ENCODE measurements at places on chromosomes 6 and 20.

DNA sequence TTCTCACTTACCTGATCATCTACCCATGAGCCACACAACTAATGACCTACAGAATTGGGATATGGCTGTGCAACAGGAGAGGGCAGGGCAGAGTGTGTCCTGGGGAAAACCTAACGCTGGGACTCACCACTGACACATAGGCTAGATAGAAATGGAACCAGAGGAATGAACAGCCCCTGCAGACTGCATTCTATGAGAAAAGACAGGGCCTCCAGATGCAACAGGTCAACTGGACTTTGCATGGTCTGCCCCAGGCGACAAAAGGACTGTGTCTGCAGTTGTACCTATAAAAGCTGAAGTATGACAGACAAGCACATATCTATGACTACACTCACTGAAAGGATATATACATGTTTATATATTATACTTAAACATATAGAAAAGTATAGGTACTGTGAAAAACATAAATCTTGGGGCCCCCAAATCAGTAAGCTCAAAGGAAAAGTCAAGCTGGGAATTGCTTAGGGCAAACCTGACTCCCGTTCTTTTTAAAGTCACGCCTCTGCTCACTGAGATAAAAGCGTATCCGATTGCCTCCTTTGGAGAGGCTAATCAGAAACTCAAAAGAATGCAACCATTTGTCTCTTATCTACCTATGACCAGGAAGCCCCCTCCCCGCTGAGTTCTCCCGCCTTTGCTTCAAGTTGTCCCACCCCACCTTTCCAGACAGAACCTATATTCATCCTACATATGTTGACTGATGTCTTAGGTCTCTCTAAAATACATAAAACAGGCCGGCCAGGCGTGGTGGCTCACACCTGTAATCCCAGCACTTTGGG lies 68.5 kb downstream of the EPB41L2 start:
- DNase-seq, result no peak

DNA sequence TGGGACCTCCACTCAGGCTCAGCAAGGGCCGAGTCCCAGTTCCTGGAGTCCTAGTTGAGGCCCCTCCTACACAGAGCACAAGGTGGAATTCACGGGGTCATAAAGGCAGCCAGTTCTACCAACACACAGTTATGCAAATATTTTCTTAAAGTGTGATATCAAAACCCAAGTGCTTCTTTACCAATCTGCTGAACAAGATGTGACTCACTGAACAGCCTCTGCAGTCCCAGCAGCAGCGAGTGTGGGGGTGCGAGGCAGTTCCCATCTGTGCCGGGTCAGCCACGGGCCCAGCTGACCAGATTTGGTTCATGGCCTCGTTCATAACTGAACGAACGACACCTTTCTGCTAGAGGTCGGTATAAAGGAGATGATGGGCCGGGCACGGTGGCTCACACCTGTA lies 4.5 kb upstream of the TCEA2 start:
- DNase-seq, result no peak

GRCh38 chr6:155818698-155819097 lies 363.1 kb upstream of the NOX3 start:
- no peak for DNase-seq

DNA sequence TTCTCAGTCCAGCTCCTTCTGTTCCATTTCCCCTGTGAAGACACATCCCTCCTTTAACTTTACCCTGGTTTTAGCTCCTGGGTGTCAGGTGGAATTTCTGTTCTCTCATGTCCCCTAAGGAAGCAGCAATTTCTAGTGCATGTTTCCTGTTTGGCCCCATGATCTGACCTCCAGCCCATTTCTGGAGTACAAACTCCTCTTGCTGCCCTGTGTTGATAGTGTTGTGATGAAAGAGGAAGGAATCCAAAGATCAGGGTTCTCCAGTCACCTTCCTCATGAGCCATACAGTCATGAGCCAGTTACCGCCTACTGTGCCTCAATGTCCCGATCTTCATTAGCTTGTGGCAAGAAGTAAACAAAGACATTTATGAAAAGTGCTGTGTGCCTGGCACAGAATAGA lies 97.4 kb downstream of the PHACTR1 start:
- DNase-seq, result no peak

GRCh38 chr20:54535746-54536145 lies 60.4 kb downstream of the DOK5 start:
- DNase-seq, result no peak

- no peak for DNase-seq
Measured at GRCh38 chr6:51024126-51024525, 205.5 kb downstream of the TFAP2B start.

DNA sequence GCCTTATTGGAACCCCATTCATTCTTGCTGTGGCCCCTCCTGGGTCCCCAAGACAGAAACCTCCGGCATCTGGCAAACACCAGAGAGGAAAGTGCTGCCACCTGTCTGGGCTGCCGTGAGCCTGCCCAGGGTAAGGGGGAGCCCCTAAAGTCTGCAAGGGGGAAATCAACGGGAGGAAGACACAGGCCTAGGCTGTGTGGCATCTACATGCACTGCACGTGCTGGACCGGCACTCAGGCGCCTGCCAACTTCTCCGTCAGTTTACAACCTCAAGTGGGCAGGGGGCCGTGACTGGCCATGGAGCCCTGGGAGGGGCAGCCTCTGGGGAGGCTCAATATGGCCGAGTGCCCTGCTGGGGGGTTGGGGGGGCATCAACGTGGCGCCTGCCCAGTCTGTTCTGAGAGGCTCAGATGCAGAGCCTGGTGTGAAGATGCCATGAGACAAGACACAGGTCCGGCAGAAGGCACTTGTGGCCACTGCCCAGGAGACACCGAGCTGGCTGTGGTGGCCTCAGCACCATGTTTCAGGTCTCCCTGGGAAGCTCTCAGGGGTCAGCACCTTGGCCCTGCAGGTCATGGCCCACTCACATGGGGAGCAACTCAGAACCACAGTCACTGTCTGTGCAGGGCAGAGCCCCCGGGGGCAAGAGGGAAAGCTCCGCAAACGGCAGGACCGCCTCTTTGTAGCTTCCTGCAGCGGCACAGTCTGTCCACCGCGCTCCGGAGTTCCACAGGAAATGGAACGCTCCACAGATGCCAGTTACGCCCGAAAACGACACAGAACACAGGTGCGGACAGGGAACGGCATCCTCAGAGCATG lies 8.4 kb downstream of the UCKL1 start:
- no peak for DNase-seq

DNA sequence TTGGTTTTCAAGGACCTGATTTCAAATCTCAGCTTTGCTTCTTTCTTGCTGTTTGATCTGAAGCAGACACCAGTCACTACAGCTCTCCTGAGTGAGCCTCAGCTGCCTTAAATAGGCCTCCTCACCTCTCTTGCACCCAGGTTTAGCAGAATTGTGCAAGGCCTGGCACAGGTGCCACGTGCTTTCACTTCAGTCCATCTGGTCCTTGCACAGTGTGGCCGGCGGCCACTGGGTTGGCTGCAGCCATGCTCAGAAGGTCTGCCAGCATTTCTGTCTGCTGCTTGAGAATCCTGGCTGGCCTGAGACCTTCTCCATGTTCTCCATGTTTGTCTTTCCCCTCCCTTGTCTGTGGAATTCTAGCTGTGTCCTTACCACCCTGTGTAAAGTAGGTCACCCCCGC lies 14.5 kb upstream of the DAAM2 start:
- DNase-seq, result peak; percentile 35

DNA sequence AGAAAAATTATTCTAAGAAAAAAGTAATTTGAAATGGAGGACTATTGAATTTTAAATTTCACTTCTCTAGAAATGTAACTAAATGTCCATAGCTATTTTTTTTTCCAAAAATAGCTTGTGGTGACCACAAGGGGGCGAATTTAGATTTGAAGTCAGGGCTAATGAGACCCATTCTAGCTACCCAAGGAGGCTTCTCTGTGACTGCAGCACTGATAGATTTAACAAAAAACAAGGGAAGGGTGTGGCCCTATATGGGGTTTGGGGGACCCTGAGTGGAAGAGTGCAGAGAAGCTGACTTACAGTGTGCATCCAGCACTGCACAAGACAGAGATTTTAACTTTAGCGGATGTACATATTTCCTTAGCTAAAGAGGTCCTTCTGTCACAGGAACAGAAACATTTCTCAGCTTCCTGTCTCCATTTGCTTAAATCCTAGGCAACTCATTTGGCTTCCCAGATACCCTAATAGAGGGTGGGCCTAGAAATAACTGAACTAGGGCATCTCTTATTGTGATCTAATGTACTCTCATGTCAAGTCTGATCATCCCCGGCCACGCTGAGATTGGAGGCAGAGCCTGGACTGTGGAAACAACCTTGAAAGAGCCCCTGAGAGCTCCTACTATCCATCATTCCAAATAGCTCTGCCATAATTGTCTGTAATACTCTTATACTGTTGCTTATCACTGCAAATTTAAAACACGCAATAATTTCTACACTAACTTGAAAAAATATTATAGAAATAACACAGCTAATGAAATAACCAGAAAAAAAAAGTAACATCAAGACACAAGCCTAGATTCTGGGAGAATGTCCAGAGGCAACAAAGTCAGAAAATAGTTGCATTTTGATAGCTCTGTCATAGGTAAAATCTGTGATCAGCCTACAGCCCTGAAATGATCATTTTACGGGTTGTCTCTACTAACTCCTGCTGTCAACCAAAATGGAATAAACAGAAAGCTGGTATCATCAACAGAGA lies 93.6 kb downstream of the SNAP91 start:
- no peak for DNase-seq

GRCh38 chr6:130411481-130411880 lies 45.7 kb downstream of the TMEM200A start:
- no peak for DNase-seq

- no peak for DNase-seq
Measured at GRCh38 chr6:109800771-109801170, 109.7 kb downstream of the FIG4 start.

DNA sequence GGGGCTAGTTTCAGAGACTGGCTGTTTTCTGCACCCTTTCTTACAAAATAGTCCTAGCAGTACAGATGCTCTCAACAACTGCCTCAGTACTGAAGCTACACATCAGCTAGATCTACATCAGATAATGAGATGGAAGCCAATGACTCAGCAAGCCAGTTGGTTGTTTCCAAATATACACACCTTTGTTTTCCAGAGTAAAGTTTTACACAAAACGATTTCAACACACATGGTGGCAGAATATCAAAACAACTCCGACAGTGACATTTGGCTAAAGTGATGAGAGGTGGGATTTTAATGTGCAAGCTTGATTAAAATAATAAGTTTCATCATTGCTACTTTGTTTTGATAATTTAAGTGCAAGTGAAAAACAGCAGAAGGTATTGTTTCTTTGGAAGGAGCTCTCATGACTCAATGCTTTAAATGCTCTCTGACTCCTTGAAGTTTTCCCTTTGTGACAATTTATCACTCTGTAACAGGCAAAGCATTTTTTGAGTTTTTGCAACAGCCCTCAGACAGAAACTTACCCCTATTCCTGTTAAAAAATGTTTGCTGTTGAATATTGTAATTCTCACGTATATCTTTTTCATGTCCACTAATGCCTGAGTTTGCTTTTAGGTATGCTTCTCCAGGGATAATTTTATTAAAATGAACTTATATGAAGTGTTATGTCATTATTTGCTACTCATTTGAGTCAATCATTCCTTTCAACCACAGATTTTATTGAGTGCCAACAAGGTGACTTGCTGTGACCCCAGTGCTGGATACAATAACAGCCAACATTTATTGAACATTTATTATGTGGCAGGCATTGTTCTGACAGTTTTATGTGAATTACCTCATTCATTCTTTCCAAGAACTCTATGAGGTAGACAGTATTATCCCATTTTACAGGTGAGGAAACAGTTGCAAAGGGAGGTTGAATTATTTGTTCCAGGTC lies 882.0 kb downstream of the TFAP2A start:
- DNase-seq, result no peak

GRCh38 chr20:43941476-43942200 lies 27.0 kb downstream of the TOX2 start:
- DNase-seq, result no peak

- peak; percentile 71 for DNase-seq
Measured at GRCh38 chr6:168370310-168370991, 50.9 kb upstream of the DACT2 start.

GRCh38 chr20:53328961-53329360 lies 264.7 kb downstream of the ZNF217 start:
- no peak for DNase-seq

- DNase-seq, result no peak
Measured at GRCh38 chr6:141532211-141532610, 600.5 kb upstream of the GJE1 start.

GRCh38 chr6:41645007-41645618 lies 6.8 kb downstream of the MDFI start:
- no peak for DNase-seq

DNA sequence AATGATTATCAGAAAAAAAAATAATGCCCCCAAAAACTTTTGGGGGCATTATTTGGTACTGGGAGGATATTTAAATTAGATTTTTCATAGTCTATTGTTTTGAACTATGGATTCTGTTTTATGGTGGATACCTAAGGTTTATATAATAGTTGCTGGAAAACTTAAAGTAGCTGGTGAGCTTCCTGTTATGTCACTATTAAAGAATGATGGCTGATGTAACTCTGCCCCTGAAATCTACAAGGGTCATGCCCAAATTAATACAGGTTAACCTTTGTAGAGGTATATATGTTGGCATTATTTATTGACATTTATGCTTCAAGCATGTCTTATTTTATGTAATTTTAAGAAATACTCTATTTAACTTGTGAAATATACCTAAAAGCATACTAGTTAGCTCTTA lies 25.3 kb upstream of the ERVFRD-1 start:
- no peak for DNase-seq
